Fibroblast of lung (primary cell): ENCODE measurements at places on chromosomes 13 and 19. TPM values are rescaled to one million over a fixed set of nuclear protein-coding genes. Genes with fewer than 3 reads are reported as not detected.
A peak's percentile ranks its signal among the peaks of the same experiment; 100 is the strongest.

The PTPRS gene
- 129 and 136 TPM in 2 replicates for total RNA-seq

The ZNF43 gene
- 3.1 and 4.3 TPM in 2 replicates for total RNA-seq

The GRWD1 gene
- 9.1 and 12.1 TPM in 2 replicates for total RNA-seq

The KLK14 gene
- not detected in 2 replicates for total RNA-seq

The ZNF90 gene
- total RNA-seq = 1.5 and 2.8 TPM in 2 replicates

- peak; percentile 82 for DNase-seq
Observed at GRCh38 chr13:90485436-90485835, 862.1 kb upstream of the MIR17HG start.

DNA sequence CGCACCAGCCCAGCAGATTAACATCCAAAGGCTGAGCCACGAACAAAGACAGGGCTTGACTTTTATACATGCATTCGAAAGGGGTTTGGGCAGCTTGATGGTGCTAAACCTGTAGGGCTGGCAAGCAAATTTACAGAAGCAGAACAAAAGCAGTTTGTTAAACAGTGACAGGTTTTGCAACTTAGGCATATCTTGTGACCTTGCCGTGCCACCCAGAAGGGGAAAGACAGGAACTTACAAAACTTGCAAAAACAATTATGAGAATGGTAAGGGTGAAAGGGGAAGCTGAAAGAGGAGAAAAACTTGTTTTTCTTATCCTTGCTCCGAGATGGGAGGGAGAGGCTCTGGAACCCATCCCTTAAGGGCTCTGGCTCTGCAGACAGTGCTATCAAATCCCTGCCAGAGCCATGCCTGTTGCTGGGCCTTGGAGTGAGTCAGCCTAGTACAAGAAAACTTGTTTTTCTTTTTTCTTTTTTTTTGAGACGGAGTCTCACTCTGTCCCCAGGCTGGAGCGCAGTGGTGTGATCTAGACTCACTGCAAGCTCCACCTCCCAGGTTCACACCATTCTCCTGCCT lies 1325.2 kb upstream of the PRR20A start:
- no peak for DNase-seq

GRCh38 chr19:39131255-39131755 lies 5.7 kb downstream of the PAK4 start:
- no peak for DNase-seq

DNA sequence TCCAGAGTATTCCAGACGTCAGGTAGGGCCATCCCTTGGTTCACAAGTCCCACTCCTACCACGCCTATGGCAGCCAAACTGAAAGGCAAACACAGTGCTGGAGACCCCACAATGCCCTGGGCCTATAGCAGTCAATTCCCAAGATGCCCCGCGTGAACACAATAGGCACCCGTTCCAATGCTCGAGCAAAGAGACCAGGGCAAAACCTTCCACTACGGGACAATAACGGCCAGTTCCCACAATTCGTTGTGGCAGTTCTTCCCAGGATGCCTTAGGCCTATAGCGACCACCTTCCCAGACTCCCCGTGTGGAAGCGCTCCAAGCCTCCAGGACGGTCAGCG lies 538 bp downstream of the ZNF428 start:
- no peak for DNase-seq

DNA sequence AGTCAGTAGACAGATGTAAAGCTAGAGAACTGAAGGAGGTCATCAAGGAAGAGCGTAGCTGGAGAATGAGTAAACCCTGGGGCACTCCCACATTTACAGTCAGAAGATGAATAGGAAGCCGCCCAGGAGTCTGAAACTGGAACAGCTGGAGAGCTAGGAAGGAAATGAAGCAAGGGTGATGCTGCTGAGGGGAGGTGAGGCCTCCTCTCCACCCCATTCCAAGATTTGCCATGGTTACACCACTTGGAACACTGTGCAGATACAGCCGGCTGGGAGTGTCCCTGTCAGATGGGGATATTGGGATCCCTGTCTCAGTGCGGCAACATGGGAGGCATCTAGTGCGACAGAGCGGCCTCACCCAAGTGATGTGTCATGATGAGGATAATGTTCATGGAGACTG lies 51.8 kb upstream of the GPI start:
- DNase-seq = peak; percentile 87

DNA sequence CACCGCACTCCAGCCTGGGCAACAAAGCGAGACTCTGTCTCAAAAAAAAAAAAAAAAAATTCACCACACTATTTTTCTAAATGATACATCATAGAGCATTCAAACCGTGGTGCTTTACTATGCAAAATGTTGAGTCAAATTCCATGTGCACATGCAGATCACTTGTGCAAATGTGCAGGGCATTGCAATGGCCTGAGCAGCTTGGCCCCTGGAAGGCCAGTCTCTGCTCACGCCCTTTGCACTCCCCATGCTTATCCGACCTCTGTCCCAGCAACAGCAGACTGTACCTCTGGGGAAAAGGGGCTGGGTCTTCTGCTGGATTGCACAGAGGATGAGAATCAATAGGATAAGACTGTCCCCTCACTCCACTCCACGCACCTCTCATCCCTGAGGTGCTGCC lies 58.5 kb downstream of the PARP4 start:
- no peak for DNase-seq

DNA sequence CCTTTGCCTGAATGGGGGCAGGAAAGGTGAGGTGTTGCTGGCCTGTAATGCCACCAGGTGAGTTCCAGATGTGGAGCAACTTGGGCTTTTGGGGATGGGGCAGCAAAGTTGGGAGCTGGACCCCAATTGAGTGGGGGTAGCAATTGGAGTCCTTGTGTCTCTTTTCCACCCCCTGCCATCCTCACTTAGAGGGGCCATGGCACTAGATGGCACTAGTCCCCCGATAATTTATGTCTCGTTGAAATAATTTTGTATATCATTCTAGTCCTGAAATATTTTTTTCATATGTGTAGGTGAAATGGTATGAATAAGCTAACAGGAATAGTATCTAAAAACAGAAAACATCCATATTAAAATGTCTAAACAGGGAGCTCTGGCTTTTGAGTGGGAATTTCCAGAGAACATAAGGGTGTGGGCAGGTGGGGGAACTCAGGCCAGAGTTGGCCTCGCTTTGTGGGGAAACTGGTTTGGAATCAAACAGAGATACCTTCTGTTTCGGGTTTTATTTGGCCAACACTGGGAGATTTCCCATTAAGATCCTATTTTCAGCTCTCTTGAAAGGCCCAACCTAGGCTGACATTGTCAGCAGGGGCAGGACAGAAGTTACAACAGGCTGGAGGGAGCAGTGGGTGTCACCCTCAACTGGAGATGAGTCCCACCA lies 3.4 kb downstream of the ZNF576 start:
- DNase-seq = no peak

DNA sequence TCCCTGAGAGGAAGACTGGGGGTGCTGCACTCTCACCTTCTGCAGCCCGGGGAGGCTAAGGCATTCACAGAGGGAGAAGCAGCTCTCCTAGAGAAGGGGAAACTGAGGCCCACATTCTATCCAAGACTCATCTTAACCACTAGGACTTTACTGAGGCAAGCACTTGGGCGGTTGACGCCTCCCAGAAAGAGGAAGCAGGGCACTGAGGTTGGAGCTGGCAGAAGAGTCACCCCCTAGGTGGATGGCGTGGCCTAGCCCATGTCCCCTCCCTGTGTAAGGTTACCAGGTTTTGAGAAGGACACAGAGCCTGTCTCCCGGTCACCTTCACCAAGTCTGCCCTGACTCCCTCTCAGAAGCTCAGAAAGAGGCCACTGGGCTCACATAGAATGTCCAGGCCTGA lies 2.7 kb downstream of the S1PR2 start:
- no peak for DNase-seq

DNA sequence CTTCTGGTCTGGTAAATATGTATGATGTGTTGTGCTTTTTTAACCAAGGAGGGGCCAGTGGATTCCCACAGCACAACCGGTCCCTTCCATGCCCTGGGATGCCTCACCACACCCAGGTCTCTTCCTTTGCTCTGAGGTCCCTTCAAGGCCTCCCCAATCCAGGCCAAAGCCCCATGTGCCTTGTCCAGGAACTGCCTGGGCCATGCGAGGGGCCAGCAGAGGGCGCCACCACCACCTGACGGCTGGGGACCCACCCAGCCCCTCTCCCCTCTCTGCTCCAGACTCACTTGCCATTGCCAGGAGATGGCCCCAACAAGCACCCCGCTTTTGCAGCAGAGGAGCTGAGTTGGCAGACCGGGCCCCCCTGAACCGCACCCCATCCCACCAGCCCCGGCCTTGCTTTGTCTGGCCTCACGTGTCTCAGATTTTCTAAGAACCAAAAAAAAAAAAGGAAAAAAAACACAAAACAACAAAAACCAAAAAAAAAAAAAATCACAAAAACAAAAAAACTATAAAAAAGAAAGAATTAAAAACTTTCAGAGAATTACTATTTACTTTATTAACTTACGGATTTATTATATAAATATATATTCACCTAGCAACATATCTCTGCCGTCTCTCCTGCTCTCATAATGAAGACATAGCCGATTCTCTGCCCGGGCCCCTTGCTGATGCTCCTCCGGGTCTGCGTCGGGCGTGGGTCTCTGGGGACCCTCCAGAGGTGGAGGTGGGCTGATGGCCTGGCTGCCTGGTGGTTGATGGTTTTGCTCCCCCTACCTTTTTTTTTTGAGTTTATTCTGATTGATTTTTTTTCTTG lies 14.4 kb downstream of the CAPN12 start:
- DNase-seq = peak; percentile 55

- DNase-seq = no peak
Observed at GRCh38 chr13:61486496-61486895, 70.8 kb upstream of the PCDH20 start.

DNA sequence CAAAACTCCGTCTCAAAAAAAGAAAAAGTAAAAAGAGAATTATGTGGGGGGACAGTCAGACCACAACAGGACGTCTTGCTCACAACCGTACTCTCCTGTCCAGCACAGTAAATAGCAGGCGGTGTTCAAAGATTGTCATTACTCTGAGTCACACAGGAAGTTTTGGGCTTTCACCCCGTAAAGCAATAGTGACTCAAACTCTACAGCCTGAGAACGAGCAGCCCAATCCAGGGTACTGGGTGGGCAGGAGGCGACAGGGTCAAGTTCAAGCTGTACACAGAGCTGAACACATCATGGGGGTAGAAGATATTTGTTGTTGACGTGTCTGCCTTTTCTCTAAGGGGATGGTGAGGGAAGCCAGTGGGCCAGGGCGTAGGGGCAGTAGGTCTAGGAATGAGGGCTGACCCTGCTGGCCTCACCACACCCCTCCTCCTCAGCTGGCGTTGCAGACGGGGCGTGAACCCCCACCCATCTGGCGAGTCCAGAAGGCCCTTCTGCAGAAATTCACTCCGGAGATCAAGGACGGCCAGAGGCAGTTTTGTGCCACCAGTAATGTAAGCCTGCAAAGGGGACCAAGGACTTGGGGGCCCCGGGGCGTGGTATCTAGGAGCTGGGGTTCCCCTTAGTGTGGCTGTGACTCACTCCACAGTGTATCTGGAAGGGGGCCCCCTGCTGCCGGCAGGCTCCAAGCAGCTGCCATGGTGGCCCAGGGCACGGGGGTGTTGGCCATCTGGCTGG lies 23.3 kb downstream of the PRR12 start:
- DNase-seq = peak; percentile 80

DNA sequence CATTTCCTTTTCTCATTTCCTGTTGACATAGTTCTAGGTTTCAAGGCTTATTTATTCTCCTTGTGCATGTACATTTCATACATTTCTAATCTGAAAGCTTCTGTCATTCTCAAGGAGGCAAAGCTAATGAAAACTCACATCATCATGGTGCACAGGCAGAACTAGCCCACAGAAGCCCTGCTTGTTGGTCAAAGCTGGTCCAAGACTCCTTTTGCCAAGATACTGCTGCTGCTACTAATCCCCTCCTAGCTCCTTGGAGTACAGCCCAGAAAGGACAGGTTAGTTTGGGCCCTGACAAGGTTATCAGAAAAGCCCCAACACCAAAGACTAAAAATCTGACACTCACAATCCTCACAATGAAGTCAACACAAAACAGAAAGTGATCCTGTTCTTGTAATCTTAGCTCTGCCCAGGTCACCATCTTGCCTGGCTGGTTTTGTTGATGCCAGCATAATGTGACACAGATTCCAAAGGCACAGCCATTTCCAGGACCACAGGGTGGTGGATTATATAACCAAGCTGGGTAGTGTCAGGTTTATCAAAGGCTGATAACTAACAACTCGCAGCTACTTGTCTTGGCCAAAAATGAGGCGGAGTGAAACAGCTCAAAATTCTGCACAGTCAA lies 417.4 kb downstream of the NDFIP2 start:
- no peak for DNase-seq

DNA sequence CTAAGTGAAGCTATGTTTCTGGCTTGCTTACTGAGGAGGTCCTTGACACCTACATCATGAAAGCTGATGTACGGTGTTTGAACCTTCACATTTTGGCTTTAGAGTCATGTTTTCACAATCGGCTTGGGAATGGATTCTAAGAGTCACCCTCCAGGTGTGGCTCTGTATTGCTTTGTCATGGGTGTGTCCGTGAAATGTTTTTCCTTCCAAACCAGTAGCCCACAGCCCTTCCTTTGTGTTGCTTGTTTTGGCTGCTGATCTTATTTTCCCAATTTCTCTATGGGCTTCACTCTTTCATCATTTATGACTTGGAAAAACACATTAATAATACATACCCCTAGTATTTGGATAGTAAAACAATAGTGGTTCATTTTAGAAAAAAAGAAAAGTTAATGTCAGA lies 240.6 kb downstream of the GGACT start:
- DNase-seq = peak; percentile 44

DNA sequence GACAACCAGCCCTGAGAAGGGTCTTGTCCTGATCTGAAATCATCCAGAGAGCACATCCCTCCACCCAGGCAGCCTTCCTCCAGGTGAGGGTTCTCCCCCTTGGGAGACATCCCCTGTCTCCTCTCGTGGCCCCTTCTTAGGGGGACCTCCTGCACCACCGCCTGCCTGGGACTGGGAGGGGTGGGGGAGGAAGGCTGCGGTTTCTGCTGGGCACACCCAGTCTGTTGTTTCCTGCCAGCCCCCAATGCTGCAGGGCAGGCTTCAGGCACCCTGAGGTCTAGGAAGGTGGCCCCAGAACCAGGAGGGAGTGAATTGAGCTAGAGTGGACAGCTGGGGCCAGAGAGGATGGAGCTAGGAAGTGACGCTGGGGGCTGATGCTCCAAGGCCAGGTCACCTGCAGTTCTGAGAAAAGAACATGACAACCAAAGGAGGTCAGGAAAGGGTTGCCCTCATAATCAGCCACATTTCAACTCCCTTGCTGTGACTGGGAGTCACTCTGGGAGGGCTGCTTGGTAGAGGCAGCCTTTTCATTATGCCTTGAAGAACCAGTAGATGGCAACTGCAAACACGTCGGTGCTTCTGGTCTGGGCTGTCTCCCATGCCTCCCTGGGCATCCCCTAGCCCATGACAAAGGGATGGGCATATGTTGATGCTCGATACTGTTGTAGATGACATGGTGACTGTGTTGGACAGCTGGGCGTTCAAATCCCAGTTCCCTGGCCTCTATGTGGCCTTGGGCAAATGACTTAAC lies 1.4 kb downstream of the ARHGEF18 start:
- no peak for DNase-seq

- DNase-seq = no peak
Observed at GRCh38 chr13:112725346-112726015, 35.6 kb downstream of the ATP11A start.

DNA sequence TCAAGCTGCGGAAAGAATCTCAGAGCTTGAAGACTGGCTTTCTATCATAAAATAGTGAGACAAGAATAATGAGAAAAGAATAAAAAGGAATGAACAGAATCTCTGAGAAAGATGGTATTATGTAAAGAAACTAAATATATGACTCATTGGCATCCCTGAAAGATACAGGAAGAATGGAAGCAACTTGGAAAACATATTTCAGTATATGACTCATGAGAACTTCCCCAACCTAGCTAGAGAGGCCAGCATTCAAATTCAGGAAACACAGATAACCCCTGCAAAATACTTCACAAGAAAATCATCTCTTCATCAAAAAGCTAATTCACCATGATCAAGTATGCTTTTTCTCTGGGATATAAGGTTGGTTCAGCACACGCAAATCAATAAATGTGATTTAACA lies 2318.0 kb downstream of the PCDH9 start:
- DNase-seq = peak; percentile 86

GRCh38 chr13:51955281-51955771 lies 55.9 kb downstream of the ATP7B start:
- DNase-seq = peak; percentile 14
